Endothelial cell of coronary artery (primary cell): ENCODE measurements at places on chromosomes 12 and 14. TPM values are rescaled to one million over a fixed set of nuclear protein-coding genes. Genes with fewer than 3 reads are reported as not detected.

SYT1 gene
- 1.7 TPM in 2 replicates for total RNA-seq

CLEC4D gene
- total RNA-seq = not detected in 2 replicates

TMEM229B gene
- total RNA-seq = under 0.01 and 0.19 TPM in 2 replicates

SCNN1A gene
- 0.09 TPM in 1 of 2 replicates, not detected in the other for total RNA-seq

TMEM19 gene
- 31.9 and 34.2 TPM in 2 replicates for total RNA-seq

RHNO1 gene
- total RNA-seq = 12.0 and 15.4 TPM in 2 replicates

GPR135 gene
- total RNA-seq = 0.72 and 2.1 TPM in 2 replicates

EMP1 gene
- total RNA-seq = 77.0 and 119 TPM in 2 replicates

PRICKLE1 gene
- total RNA-seq = 21.4 and 22.1 TPM in 2 replicates

NAV3 gene
- 19.2 and 25.7 TPM in 2 replicates for total RNA-seq

ANO4 gene
- under 0.01 and 0.94 TPM in 2 replicates for total RNA-seq

TDP1 gene
- 25.3 and 36.2 TPM in 2 replicates for total RNA-seq

KLRG1 gene
- 8.9 and 10.3 TPM in 2 replicates for total RNA-seq

DBX2 gene
- not detected in 2 replicates for total RNA-seq

AEBP2 gene
- 15.2 and 21.2 TPM in 2 replicates for total RNA-seq

STXBP6 gene
- 0.38 TPM in 1 of 2 replicates, not detected in the other for total RNA-seq

HHIPL1 gene
- total RNA-seq = 2.0 and 4.4 TPM in 2 replicates

MANSC4 gene
- not detected in 2 replicates for total RNA-seq

PRPH gene
- 0.19 and 0.36 TPM in 2 replicates for total RNA-seq

DNAJC22 gene
- total RNA-seq = 0.27 and 2.0 TPM in 2 replicates

GPR132 gene
- total RNA-seq = 0.18 TPM in 1 of 2 replicates, not detected in the other

CDKN1B gene
- total RNA-seq = 33.8 and 36.3 TPM in 2 replicates

SYNE3 gene
- total RNA-seq = 4.5 and 6.3 TPM in 2 replicates

GLT8D2 gene
- total RNA-seq = 0.28 and 0.45 TPM in 2 replicates

ACRBP gene
- 0.27 and 0.28 TPM in 2 replicates for total RNA-seq

KRT85 gene
- not detected in 2 replicates for total RNA-seq

CPNE6 gene
- total RNA-seq = not detected in 2 replicates

MYO1H gene
- total RNA-seq = not detected in 2 replicates

EPS8 gene
- 15.7 and 80.9 TPM in 2 replicates for total RNA-seq

NYNRIN gene
- total RNA-seq = 8.0 and 14.1 TPM in 2 replicates

DIABLO gene
- total RNA-seq = 58.9 and 64.1 TPM in 2 replicates

ABCC9 gene
- under 0.01 and 0.19 TPM in 2 replicates for total RNA-seq

NEMF gene
- 54.5 and 64.2 TPM in 2 replicates for total RNA-seq

SMAGP gene
- total RNA-seq = 10.2 and 13.4 TPM in 2 replicates

NOXRED1 gene
- total RNA-seq = 0.09 TPM in 2 replicates

BTG1 gene
- 12.6 and 16.4 TPM in 2 replicates for total RNA-seq
